CD8-positive, alpha-beta memory T cell (primary cell): ENCODE measurements at places on chromosomes 11 and 22. TPM values are rescaled to one million over a fixed set of nuclear protein-coding genes. Genes with fewer than 3 reads are reported as not detected.
A peak's percentile ranks its signal among the peaks of the same experiment; 100 is the strongest.

GRCh38 chr11:34065505-34066203, 14.1 kb downstream of the CAPRIN1 start:
- peaks cover 5% of the 10 kb centered on the region for H3K36me3 ChIP-seq
- no peak overlapping the region for H3K4me3 ChIP-seq

Gene ARHGAP20
- total RNA-seq, result 0.09 TPM

GRCh38 chr11:6196396-6196795, 2.6 kb upstream of the OR52W1 start:
- no peak overlapping the region for H3K4me3 ChIP-seq
- H3K4me1 ChIP-seq, result peaks cover 11% of the 10 kb centered on the region
- H3K27ac ChIP-seq, result no peak overlapping the region

Gene KCNE3
- 0.07 TPM for total RNA-seq

GRCh38 chr22:42385696-42386095, 46.5 kb downstream of the NFAM1 start:
- no peak for DNase-seq
- H3K4me3 ChIP-seq, result no peak overlapping the region
- H3K27ac ChIP-seq, result no peak overlapping the region
- no peaks in the 10 kb centered on the region for H3K27me3 ChIP-seq
- no peaks in the 10 kb centered on the region for H3K36me3 ChIP-seq
- no peaks in the 10 kb centered on the region for H3K4me1 ChIP-seq

DNA sequence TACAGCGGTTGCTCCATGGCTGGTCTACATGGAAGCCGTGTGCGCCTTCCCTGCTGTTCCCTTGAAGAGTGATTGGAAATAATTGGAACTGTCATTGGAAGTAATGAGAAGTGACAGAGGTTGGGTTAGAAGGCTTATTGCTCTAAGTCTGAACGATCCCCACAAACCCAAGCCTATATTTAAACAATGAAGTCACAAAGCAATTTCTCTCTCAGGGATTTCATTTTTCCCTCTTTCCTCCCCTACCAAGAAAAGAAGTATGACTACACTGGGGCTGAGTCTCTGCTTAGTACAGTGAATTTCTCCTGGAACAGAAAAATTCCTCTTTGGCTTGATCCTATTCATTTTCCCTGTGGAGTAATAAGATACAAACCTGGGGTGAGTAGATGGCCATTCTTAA, 7.8 kb downstream of the CLMP start:
- no peaks in the 10 kb centered on the region for H3K36me3 ChIP-seq
- H3K27ac ChIP-seq, result no peak overlapping the region
- peaks cover 7% of the 10 kb centered on the region for H3K4me1 ChIP-seq
- no peak for DNase-seq

Gene YAP1
- total RNA-seq, result 0.42 TPM

DNA sequence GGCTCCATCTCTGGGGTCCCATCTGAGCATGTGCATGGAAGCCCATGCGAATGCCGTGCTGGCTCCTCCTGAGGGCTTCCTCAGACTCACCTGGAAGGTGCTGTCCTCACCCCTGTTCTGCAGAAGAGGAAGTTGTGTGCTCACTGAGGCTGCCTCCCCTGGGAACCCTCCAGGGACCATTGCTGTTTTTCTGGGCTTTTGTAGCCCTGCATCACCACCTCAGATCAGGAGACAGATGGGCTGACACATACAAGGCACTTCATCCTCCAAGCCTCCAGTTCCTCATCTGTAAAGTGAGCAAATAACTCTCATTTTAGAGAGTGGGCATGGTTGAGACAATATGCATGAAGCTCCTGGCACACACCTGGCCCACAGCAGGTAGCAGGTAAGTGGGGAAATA, 12.1 kb upstream of the LRRC32 start:
- no peak overlapping the region for H3K27ac ChIP-seq
- peaks cover 11% of the 10 kb centered on the region for H3K4me1 ChIP-seq
- DNase-seq, result no peak
- H3K27me3 ChIP-seq, result no peaks in the 10 kb centered on the region

DNA sequence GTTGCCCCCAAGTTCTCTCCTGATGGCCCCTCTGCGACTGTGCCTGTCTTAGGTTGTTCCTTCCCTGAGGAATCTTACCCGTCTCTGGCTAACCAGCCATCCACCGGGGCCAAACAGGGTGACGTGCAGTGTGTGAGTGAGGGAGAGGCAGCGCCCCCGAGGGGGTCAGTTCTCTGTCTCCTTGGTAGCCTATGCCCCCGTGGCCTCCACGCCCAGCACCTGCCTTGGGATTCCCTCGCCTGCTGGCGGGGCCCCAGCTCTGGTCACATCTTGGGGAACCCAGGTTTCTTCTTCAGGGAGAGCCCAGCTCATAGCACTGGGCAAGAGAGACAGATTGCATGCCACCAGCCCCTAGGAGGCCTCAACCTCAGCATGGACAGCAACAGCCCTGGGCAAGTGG, 5.8 kb downstream of the NXF1 start:
- peaks cover 79% of the 10 kb centered on the region for H3K36me3 ChIP-seq
- no peaks in the 10 kb centered on the region for H3K27me3 ChIP-seq
- no peak overlapping the region for H3K4me3 ChIP-seq
- H3K4me1 ChIP-seq, result peaks cover 17% of the 10 kb centered on the region

Gene SBF1
- total RNA-seq, result 150 TPM

- H3K4me3 ChIP-seq, result no peak overlapping the region
- no peaks in the 10 kb centered on the region for H3K27me3 ChIP-seq
- no peaks in the 10 kb centered on the region for H3K36me3 ChIP-seq
- H3K27ac ChIP-seq, result no peak overlapping the region
- no peaks in the 10 kb centered on the region for H3K4me1 ChIP-seq
- DNase-seq, result no peak
These were observed 134.5 kb upstream of the FIBIN start for GRCh38 chr11:26859416-26859815.

GRCh38 chr11:117818041-117818873, 6.3 kb downstream of the FXYD2 start:
- H3K4me3 ChIP-seq, result no peak overlapping the region
- peaks cover 63% of the 10 kb centered on the region for H3K4me1 ChIP-seq
- H3K27me3 ChIP-seq, result no peaks in the 10 kb centered on the region
- H3K36me3 ChIP-seq, result no peaks in the 10 kb centered on the region

DNA sequence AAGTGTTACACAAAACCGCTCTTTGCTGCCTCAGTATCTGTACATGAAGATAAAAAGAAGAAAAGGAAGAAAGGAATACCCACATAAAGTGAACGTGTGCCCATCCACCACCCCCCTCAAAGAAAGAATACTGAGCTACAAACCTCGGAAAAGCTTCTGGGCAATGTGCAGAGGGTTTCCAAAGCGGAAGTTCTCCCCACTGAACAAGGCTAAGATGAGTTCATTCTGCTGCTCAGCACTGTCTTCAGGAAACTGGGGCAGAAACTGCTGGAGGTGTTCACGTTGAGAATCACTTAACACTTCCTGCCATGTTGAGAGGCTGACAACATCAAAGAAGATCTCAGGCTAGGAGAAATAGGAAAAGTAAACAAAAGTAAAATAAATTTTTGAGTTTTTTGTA, 6.9 kb downstream of the NFRKB start:
- DNase-seq, result no peak
- no peaks in the 10 kb centered on the region for H3K27me3 ChIP-seq
- no peak overlapping the region for H3K4me3 ChIP-seq
- H3K4me1 ChIP-seq, result peaks cover 20% of the 10 kb centered on the region
- H3K27ac ChIP-seq, result no peak overlapping the region

DNA sequence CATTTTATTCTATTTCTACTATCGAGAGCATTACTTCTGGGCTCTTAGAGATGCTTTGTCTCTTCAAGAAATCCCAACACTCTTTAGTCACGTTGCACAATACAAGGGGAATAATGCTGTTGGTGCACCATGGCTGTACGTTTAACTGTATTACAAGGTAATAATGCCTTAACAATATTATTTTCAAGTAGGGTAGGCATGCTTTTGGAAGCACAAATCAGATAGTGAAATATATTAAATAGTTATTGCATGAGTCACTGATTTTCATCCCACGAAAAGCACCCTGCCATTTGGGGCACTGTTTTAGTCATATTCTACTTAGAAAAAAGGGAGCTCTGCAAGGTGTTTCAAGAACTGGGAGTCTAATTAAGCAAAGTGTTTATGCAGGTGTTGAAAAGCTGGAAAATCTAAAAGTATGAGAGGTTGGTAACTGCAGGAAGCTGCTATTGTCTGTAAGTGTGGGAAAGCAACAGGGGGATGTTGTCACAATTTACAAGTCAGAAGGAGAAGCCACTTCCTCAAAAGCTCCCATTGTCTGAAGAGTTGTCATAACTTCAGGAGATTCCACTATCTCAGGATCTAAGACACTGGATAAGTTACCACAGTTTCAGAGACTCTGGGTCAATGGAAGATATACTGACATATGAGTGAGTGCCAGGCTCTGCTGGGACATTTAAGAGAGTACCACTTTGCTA, 218.2 kb downstream of the JRKL start:
- no peaks in the 10 kb centered on the region for H3K4me1 ChIP-seq
- no peaks in the 10 kb centered on the region for H3K36me3 ChIP-seq
- H3K27me3 ChIP-seq, result no peaks in the 10 kb centered on the region
- no peak overlapping the region for H3K27ac ChIP-seq

- H3K36me3 ChIP-seq, result no peaks in the 10 kb centered on the region
- no peak overlapping the region for H3K27ac ChIP-seq
- no peaks in the 10 kb centered on the region for H3K4me1 ChIP-seq
- DNase-seq, result no peak
- H3K4me3 ChIP-seq, result no peak overlapping the region
- no peaks in the 10 kb centered on the region for H3K27me3 ChIP-seq
These were observed 11.1 kb upstream of the ENDOD1 start for GRCh38 chr11:95078526-95078925.

- no peaks in the 10 kb centered on the region for H3K4me1 ChIP-seq
- H3K27ac ChIP-seq, result no peak overlapping the region
- H3K4me3 ChIP-seq, result no peak overlapping the region
- DNase-seq, result no peak
These were observed 5.2 kb downstream of the MRGPRE start for GRCh38 chr11:3226846-3227567.

GRCh38 chr11:5940748-5941147, 1.3 kb upstream of the OR56A3 start:
- no peak overlapping the region for H3K27ac ChIP-seq
- no peak for DNase-seq
- no peaks in the 10 kb centered on the region for H3K36me3 ChIP-seq
- H3K27me3 ChIP-seq, result no peaks in the 10 kb centered on the region
- H3K4me1 ChIP-seq, result no peaks in the 10 kb centered on the region

GRCh38 chr11:69569306-69570200, 71.4 kb upstream of the CCND1 start:
- DNase-seq, result no peak
- H3K4me3 ChIP-seq, result no peak overlapping the region
- no peaks in the 10 kb centered on the region for H3K27me3 ChIP-seq

GRCh38 chr11:95913830-95914615, 9.9 kb downstream of the MTMR2 start:
- H3K27ac ChIP-seq, result no peak overlapping the region
- no peaks in the 10 kb centered on the region for H3K36me3 ChIP-seq
- H3K4me3 ChIP-seq, result no peak overlapping the region
- H3K4me1 ChIP-seq, result no peaks in the 10 kb centered on the region
- DNase-seq, result no peak
- no peaks in the 10 kb centered on the region for H3K27me3 ChIP-seq

GRCh38 chr11:121499405-121499804, 46.6 kb upstream of the SORL1-AS1 start:
- DNase-seq, result no peak
- no peaks in the 10 kb centered on the region for H3K27me3 ChIP-seq
- H3K27ac ChIP-seq, result no peak overlapping the region
- peaks cover 38% of the 10 kb centered on the region for H3K36me3 ChIP-seq
- no peak overlapping the region for H3K4me3 ChIP-seq
- H3K4me1 ChIP-seq, result peaks cover 18% of the 10 kb centered on the region

Gene MDK
- total RNA-seq, result 1.2 TPM

Gene OR51B4
- total RNA-seq, result not detected

Gene PTPRJ
- total RNA-seq, result 25.1 TPM

DNA sequence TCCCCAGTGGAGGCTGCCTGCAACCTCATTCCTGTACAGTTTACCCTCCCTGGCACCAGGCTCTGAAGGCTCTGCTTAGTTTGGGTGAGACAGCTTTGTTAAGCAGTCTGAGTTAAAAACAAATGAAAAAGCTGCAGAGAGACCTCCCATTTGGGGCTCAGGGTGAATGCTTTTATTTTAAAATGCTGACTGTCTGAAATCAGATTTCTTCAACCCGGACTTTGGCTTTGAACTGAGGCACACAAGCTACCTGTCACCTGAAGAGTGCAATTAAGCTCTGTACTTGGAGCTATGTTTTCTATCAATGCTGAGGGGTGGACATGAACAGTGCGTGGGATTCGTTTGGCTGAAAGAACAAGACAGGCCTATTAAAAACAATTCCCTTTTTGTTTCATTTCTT, 217.5 kb upstream of the SORL1-AS1 start:
- no peaks in the 10 kb centered on the region for H3K4me1 ChIP-seq
- no peaks in the 10 kb centered on the region for H3K27me3 ChIP-seq
- no peak overlapping the region for H3K27ac ChIP-seq
- H3K36me3 ChIP-seq, result no peaks in the 10 kb centered on the region
- no peak for DNase-seq

- H3K4me1 ChIP-seq, result peaks cover 6% of the 10 kb centered on the region
- H3K4me3 ChIP-seq, result no peak overlapping the region
- no peaks in the 10 kb centered on the region for H3K27me3 ChIP-seq
- no peaks in the 10 kb centered on the region for H3K36me3 ChIP-seq
- DNase-seq, result peak; percentile 69
- no peak overlapping the region for H3K27ac ChIP-seq
These were observed 56.0 kb upstream of the BID start for GRCh38 chr22:17830043-17830961.

Gene LARGE1
- 0.27 TPM for total RNA-seq

DNA sequence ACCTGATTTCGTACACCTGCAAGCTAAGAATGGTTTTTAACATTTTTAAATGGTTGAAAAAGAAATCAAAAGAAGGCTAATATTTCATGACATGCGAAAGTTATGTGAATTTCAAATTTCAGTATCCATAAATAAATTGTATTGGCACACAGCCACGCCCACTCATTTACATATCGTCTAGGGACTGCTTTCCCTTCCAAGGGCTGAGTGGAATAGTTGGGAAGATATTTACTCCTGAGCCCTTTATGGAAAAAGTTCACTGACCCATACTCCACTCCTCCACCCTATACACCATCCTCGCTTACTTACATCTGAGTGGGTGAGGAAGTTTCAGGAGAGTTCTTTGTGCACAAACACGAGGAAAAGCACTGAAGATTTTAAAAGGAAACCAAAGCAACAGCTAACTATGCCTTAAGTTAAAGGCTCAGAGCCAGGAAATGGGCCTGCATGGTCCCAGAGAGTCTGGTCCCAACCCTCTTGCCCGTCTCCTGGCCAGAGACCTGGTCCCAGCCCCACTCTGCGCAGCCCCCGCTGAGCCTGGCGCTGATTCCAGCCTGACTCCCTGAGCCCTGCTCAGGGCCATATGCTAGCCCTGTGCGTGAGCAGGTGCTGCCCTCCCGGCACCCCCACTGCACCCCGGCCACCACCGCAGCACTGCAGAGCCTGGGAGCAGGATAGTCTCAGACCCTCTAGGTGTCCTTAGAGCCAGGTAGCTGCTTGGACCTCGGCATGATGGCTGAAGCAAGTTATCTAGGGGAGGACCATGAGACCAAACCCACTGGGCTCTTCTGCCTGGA, 69.8 kb downstream of the EFCAB6 start:
- no peak overlapping the region for H3K4me3 ChIP-seq
- H3K36me3 ChIP-seq, result no peaks in the 10 kb centered on the region
- H3K27me3 ChIP-seq, result no peaks in the 10 kb centered on the region
- DNase-seq, result no peak
